GM12878 (cell line): ENCODE measurements at places on chromosomes 11 and 22. TPM values are rescaled to one million over a fixed set of nuclear protein-coding genes. Genes with fewer than 3 reads are reported as not detected.

GRCh38 chr22:43305806-43306205, 37.4 kb downstream of the SCUBE1 start:
- no peak for DNase-seq

- no peak for DNase-seq
Observed at GRCh38 chr11:93850594-93851018, at the start of gene VSTM5. VSTM5 (minus strand) TSS chr11:93850618; CDS start chr11:93850502, 116 bp downstream.

- no peak for DNase-seq
Observed at GRCh38 chr11:10986006-10986405, 128.2 kb upstream of the ZBED5 start.

Gene LRRC55
- not detected in 2 replicates for total RNA-seq

DNA sequence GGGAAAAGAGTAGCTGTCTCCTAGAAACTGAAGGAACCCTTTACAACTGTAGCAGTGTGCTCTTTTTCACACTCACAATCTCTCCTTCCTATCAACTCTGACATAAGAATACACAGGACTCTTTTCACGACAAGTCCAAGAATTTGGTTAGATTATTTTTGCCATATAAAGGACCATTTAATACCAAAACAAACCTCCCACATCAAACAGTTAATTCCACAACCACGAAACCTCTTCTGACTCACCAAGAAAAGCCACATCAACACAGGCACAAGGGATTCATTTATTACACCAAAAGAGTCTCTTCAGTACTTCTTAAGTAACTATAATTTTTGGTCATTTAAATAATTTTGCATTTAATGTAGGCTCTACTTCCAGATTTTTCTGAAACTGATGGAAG, 222.6 kb upstream of the PITPNB start:
- DNase-seq, result no peak

Gene PKDREJ
- total RNA-seq, result not detected in 2 replicates

DNA sequence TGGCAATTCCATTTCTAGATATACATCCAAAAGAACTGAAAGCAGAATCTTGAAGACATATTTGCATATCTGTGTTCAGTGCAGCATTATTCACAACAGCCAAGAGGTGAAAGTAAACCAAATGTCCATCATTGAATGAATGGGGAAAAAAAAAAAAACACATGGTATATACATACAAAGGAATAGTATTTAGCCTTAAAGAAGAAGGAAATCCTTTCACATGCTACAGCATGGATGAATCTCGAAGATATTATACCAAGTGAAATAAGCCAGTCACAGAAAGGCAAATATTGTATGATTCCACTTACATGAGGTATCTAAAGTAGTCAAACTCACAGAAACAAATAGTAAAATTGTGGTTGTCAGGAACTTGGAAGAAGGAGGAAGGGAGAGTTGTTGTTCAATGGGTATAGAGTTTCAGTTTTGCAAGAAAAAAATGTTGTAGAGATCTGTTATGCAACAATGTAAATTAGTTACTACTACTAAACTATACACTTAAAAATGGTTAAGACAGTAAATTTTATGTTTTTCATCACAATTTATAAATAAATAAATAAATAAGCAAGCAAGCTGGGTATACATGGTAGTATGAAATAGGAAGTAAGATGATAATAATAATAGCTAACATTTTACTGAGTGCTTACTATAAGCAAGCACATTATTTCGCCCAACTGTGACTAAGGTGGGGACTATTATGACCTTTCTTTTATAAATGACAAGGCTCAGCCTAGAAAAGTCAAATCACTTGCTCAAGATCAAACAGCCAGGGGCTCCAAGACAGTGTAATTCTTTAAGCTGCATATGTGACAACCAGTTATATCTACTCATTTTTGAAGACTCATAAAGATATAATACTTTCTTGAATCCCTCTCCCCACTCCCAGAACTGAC, 50.0 kb downstream of the FAM168A start:
- no peak for DNase-seq

DNA sequence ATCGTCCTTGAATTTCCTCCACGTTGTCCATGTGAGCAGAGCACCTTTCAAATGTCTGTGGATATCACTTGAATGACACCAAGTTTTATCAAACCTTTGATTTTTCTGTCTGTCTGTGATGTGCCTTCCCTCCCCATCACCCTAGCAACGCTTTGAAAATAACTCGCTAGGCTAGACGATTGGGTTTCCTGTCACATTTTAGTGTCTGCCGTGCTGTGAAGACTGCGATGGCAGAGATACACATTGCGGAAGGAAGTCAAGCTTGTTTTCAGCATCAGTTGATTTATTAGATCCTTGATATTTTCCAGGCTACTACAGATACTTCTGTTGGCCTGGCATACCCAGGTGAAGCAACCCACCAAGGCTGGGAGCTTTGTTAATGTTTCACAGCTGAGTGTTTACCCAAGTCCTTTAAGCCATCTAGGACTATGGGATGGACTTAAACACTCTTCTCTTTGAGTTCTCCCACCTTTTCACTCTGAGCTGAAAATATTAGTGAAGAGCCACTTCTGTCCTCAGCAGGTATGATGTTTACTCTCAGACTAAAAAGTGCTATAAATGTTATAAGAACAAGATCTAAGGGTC, 93.6 kb upstream of the CD44 start:
- DNase-seq, result no peak

DNA sequence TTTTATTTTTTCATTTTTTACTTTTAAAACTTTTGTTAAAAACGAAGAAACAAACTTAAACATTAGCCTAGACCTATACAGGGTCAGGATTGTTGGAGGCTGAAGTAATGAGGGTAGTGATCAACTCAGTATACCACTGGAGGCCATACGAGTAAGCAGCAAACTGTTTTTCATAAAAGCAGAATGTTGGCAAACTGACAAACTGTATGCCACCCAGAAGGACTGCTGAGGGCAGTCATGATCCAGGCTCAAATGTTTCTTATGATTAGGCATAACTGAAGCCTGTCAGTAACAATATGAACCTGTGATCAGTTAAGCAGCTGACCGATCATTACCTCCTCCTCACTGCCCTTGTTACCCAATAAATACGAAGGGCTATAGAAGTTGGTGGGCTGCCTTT, 10.2 kb upstream of the SC5D start:
- DNase-seq, result no peak

GRCh38 chr11:69232821-69233743, 60.9 kb upstream of the MYEOV start:
- no peak for DNase-seq

DNA sequence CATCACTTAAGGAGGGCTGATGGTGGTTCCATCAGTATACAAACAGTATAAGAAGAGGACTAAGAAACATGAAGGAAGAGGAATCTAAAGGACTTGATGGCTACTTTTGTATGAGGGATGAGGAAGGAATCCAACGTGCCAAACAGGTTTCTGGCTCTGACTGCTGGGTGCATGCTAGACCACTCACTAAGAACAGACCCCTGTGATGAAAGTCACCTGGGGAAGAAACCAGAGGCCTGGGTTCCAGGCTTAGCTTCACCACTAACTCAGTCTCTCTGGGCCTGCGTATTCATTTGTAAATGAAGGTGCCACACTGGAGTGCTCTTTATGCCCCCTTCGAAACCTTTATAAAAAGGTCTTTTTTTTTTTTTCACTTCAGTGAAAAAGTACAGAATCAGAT, 55.1 kb downstream of the AAMDC start:
- no peak for DNase-seq

Gene PHETA2
- total RNA-seq, result 2.0 and 2.6 TPM in 2 replicates

Gene CASP5
- not detected in 2 replicates for total RNA-seq

DNA sequence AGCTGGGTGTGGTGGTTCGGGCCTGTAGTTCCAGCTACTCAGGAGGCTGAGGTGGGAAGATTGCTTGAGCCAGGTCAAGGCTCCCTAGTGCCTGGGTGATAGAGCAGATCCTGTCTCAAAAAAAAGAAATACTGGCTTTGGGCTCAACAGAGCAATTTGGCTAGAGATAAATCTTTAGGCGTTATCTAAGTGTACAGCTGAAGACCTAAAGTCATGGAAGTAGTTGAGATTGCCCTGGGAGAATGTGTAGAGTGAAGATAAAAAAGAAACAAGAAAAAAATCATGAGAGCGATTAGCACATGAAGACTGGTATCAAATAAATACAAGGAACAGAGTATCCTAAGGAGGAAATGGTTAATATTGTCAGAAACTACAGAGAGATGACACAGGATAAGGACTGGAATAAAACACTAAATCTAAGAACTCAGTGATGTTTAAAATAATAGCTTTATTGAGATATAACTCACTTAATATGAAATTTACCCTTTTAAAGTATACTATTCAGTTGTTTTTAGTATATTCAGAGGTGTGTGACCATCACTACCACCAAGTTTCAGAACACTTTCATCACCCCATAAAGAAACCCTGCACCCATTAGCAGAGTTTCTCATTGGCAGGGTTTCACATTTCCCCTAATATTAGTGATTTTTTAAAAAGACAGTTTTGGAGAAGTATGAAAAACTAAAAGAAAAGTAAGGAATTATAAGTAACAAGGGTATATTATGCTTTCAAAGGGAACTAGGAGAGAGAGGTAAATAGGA, 20.7 kb downstream of the PIK3C2A start:
- DNase-seq, result no peak

Gene TEX54
- total RNA-seq, result not detected in 2 replicates

DNA sequence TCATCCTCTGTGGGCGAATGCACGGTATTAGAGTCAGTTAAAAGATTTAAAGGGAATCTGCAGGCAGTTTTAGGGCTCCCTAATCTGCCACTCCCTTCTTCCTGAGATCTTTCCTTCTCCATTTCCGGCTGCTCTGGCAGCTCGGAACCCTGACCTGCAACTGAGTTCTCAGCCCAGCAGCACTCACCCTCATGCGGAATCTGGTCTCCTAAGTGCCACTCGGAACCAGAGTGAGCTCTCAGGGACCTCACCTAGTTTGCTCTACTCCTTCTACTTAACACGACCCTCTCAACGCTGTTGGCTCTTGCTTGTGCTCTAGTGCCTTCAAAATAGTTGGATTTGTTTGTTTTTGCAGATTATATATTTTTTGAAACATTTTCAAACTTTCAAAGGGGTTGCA, 19.3 kb upstream of the IL10RA start:
- no peak for DNase-seq

DNA sequence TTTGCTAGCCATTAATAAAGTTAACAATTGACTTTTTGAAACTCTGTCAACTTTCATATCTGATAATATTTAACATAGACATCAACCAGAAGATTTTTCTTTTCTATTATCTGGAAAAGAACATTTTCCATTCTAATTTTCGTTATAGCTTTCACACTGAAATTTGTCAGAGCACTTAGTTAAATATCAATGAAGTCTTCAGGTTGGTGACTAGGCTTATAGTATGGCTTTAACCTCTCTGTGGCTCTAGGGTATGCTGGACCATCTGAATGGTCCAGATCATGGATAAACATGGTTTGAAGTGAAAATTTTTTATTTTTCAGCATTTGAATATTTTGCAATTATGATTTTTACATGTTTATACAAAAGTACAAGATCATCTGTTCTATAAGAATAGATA, 548.1 kb downstream of the CNTN5 start:
- no peak for DNase-seq

Gene MUC2
- 0.11 and 0.23 TPM in 2 replicates for total RNA-seq

DNA sequence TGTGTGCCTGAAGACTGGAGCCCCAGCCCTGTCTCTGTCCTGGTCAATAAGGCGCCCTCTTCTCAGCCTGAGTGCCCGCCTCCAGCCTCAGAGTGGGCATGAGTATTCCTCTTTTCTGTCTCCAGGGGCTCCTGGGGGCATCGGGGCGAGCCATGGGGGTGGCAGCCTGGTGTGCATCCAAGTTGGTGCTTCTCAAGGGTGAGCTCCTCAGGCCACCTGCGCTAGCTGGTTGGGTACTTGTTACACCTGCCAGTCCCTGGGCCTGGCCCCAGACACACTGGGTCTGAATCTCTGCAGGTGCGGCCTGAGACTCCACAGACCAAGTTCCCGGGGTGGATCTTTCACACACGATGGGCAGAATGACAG, 168.6 kb upstream of the B3GAT1 start:
- DNase-seq, result no peak

Gene SCGB1C1
- not detected in 2 replicates for total RNA-seq

DNA sequence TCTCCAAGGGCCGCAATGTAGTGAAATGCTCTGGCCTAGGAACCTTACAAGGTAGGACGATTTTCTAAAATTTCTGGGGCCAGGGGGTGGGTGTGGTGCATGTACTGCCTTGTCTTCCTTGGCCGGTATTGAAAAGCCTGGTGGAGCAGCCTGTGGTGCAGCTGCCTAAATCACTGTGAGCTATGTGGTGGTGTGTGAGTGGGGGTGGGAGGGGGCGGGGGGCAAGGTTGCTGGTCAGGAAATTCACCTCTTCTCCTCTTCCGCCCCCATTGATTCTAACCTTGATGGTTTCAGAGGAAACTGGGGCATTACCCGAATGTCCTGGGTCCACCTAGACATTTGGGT, 137.2 kb downstream of the DBX1 start:
- DNase-seq, result no peak

Gene SLC22A25
- 0.08 TPM in 1 of 2 replicates, not detected in the other for total RNA-seq

Gene EHF
- 0.16 and 0.33 TPM in 2 replicates for total RNA-seq

DNA sequence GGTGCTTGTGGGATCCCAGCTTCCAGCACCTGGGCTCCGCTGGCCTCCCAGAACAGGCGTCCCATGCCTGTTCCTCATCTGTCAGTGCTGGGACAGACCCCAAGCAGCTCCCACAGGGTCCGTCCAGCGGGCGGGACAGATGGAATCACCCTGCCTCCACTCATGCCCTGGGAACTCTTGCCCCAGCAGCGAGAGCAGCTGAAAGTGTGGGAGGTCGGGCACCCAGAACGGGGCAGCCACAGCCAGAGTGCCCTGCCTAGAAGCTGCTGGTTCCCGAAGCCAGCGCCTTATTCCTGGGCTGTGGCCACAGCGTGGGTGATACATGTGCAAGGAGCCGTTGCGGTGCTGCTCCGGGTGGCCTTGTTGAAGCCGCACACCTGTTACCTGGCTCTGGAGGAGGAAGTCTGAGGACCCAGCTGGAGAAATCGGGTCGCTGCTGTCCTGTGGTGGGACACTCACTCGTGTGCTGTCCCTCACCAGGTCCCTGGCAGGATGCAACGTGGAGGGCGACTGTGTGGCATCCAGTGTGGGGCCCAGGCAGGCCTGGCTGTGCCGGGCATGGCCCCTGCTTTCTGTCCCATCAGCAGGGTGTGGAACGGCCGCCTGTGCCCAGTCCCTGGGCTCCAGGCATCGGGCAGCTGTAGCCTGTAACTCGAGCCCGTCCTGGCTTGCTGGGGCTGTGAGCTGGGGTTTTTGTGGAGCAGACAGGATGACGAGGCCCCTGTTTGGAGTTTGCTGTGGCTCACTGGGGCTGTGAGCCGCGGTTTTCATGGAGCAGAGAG, 16.2 kb downstream of the GRAMD4 start:
- DNase-seq, result no peak

DNA sequence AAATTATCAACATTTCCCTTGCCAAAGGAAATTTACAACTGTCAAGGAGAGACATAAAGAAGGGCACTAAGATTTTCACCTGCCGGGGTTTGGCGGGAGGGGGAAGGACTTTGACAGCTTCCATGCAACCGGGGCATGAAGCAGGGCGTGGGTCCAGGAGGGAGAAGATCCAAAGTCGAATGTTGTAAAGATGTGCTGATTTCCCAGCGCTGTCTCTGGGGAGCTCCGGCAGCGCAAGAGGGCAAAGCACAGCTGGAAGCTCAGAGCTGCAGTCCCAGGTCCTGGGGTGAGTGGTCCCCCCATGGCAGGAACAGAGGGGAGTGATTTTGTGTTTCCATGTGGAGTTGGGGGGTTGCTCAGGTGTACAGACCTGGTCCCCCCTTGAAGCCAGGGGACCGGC, at the start of gene MS4A10:
TSS of gene MS4A10 (plus strand) at position 198 of the 400 bp plus-strand sequence. CDS start 5,003 bp downstream, outside the sequence.
- DNase-seq, result no peak

- no peak for DNase-seq
Observed at GRCh38 chr22:30015846-30016245, 64.4 kb upstream of the HORMAD2 start.
